SJSA1 (cell line): ENCODE measurements at places on chromosomes 7 and 10. TPM values are rescaled to one million over a fixed set of nuclear protein-coding genes. Genes with fewer than 3 reads are reported as not detected.
A peak's percentile ranks its signal among the peaks of the same experiment; 100 is the strongest.

GRCh38 chr10:78921895-78922294, 146.9 kb upstream of the ZMIZ1 start:
- DNase-seq: no peak
- H3K27ac ChIP-seq: no peak overlapping the region
- H3K4me3 ChIP-seq: no peak overlapping the region
- H3K27me3 ChIP-seq: no peaks in the 10 kb centered on the region

GRCh38 chr10:89301232-89301631, 614 bp upstream of the IFIT2 start:
- H3K27ac ChIP-seq: peak overlapping the region; percentile 71
- peak overlapping the region; percentile 40 for H3K4me3 ChIP-seq
- H3K36me3 ChIP-seq: no peaks in the 10 kb centered on the region
- H3K4me1 ChIP-seq: peaks cover 15% of the 10 kb centered on the region
- no peak for DNase-seq

GRCh38 chr10:96212911-96213310, 58.5 kb downstream of the BLNK start:
- no peak overlapping the region for H3K27ac ChIP-seq
- no peaks in the 10 kb centered on the region for H3K36me3 ChIP-seq

DNA sequence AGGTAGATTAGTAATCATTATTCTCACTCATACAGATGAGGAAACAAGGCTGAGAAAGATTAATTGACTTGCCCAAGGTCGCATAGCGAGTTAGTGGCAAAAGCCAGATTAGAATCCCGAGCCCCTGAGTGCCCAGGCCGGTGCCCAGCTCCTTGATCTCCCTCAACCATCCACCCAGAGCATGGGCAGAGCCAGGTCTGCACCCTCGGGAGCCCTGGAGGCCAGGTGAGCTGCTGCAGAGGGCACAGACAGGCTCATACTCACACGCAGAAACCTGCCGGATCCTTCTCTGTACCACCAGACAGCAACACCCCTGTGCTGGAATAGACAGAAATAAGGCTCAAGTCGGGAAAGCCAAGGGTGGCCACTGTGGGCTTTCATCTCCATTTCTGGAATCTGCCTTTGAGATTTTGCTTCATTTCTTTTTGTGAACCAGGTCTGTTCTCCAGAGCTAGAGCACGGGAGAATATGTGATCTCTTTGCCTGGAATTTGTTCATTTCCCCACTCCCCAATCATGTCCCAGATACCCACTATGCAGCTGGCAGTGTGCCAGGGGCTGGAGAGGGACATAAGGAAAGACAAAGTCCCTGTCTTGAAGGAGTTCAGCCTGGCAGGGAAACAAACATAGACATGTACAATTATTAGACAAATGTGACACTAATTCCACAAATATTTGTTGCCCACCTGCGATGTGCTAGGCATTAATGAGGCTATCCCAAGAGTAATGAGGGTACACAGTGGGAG, 5.5 kb downstream of the AFAP1L2 start:
- peaks cover 12% of the 10 kb centered on the region for H3K27me3 ChIP-seq
- H3K27ac ChIP-seq: no peak overlapping the region
- no peak overlapping the region for H3K4me3 ChIP-seq
- no peak for DNase-seq

GRCh38 chr7:44757311-44757710, 8.7 kb downstream of the ZMIZ2 start:
- H3K4me1 ChIP-seq: no peaks in the 10 kb centered on the region
- H3K36me3 ChIP-seq: peaks cover 36% of the 10 kb centered on the region
- no peaks in the 10 kb centered on the region for H3K27me3 ChIP-seq

GRCh38 chr10:132096863-132097478, 31.2 kb downstream of the JAKMIP3 start:
- H3K36me3 ChIP-seq: no peaks in the 10 kb centered on the region
- no peaks in the 10 kb centered on the region; the same call in 1 of the 2 replicates for H3K27me3 ChIP-seq
- H3K27ac ChIP-seq: no peak overlapping the region
- H3K4me1 ChIP-seq: no peaks in the 10 kb centered on the region

SUGCT gene
- total RNA-seq: 17.1 and 20.5 TPM in 2 replicates

AKR1C1 gene
- 0.81 and 1.4 TPM in 2 replicates for total RNA-seq
